Activated naive CD4-positive, alpha-beta T cell (primary cell): ENCODE measurements at places on chromosomes 11 and 22.

GRCh38 chr22:39292031-39292462, 27.4 kb downstream of the RPL3 start:
- no peak for DNase-seq

GRCh38 chr11:46369458-46370152, 11.9 kb upstream of the MDK start:
- no peak for DNase-seq

DNA sequence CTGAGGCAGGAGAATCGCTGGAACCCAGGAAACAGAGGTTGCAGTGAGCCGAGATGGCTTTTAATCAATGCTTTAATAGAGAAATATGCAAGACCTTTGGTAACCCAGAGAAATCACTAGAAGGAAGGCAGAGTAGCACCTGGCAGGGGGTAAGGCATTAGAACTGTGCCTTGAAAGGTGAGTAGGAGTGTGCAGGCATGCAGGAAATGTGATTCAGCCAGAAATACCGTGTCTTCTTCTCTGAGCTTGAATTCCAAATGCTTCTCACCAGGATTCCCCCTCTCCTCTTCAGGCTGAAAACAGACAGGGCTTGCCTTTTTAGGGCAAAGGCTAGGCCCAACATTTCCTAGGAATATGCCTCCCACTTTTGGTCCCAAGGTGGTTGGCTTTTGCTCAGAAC, 51.0 kb downstream of the OR4D9 start:
- no peak for DNase-seq

DNA sequence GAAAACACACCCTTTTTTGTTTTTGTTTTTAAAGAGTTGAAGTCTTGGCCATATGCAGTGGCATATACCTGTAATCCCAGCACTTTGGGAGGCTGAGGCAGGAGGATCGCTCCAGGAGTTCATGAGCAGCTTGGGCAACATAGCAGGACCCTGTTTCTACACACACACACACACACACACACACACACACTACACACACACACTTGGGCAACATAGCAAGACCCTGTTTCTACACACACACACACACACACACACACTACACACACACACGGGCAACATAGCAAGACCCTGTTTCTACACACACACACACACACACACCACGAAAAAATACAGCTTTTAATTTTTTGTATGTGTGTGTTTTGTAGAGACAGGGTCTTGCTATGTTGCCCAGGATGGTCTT, 54.5 kb downstream of the HIPK3 start:
- no peak for DNase-seq

DNA sequence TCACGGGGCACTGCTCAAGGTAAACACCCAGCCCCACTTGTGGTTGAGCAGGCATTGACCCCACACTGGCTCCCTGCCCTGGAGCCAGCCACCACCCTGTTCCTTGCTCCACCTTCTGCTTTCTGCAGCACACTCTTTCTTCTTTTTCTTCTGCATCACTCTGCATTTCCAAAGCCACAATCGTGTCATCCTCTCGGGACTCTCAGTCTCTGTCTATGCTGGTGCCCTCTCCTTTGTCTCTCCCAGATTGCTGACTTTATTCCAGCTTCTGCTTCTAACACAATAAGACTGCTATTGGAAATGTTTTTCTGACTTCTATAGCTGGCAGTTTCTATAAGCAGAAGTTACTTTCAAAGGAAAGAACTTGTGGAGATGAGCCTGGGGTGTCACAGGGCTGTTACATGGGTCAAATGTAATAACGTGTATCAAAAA, 14.4 kb downstream of the GRAP2 start:
- no peak for DNase-seq

- no peak for DNase-seq
Observed at GRCh38 chr22:23193196-23193827, 13.0 kb downstream of the BCR start.

- DNase-seq: no peak
Observed at GRCh38 chr22:33296941-33297340, 238.8 kb upstream of the SYN3 start.

DNA sequence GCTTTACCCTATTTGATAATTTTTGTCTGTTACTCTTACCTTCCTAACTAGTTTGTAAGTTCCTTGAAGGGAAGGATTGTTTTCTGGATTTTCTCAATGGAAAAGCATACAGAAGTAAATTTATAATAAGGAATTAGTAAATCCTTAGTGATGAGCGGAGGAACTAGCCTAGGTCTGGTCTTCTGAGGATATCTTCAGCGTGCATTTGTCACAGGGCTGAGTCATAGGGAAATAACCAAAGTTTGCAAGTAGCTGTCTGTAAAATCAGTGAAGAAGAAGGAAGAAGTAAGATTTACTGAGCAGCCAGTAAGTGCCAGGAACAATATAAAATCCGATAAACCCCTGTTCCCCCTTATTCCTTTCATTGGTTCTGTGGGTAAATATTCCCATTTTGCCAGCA, 162.7 kb upstream of the SORL1-AS1 start:
- DNase-seq: no peak

GRCh38 chr11:16880184-16880801, 133.9 kb downstream of the PLEKHA7 start:
- no peak for DNase-seq

- DNase-seq: no peak
Observed at GRCh38 chr11:11577932-11578911, 43.6 kb downstream of the GALNT18 start.

DNA sequence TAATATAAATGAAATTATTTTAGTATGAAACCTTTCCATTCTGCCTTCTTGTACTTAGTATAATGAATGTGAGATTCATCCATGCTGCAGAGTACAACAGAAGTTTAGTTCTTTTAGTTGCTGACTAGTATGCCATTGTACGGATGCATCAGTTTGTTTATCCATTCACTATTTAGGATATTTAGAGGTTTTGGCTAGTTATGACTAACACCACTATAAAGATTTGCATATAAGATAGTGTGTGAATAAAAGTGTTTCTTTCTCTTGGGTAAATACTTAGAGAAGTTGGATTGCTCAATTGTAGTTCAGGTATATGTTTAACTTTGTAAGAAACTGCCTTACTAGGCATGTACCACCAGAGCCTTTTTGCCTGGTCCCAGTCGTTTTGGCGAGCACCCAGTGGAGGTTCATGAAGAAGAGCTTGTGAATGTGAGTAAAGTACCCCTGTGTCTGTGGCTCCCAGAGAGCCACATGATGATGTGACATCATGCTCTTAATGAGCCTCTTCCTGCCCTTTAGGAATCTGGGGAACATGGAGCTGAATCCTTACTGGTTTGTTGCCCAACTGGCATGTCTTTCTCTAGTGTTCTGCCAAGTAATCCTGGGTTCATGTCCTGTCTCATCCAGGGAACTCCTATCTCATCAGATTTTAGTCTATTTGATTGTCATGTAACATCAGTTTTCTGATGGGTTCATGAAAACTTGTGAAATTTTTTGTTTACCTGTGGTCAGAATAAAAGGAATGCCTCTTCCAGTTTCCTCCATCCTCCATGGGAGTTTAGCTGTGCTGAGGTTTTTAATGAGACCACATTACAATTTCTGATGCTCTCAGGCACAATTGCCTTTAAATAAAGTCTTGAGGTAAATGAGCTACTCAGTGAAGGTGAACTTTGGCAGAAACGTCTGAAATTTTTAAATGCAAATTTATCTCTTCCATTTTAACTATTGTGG, 234.8 kb downstream of the CASP12 start:
- DNase-seq: no peak

GRCh38 chr22:40189997-40190396, 12.3 kb downstream of the TNRC6B start:
- no peak for DNase-seq

- DNase-seq: no peak
Observed at GRCh38 chr11:130979386-130979972, 63.2 kb upstream of the SNX19 start.

- no peak for DNase-seq
Observed at GRCh38 chr11:1823376-1824220, 11.2 kb upstream of the SYT8 start.

DNA sequence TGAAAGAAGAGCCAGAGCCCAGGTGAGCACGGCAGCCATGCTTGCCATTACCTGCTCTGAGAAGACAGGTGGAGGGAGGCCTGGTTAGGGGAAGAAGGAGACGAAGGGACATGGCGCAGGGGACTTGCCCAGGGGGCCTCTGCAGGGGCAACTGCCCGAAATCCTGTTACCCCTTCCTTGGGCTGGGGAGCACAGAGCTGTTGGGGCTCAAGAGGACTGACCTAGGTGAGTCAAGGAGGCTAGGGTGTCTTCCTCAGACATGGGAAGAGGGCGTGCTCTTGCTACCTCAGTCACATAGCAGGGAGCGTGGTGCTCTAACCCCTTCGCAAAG, at the start of gene APOA5:
APOA5 (minus strand) TSS at position 67 of the 331 bp plus-strand sequence; CDS start at position 48, 19 bp downstream.
- DNase-seq: no peak

- no peak for DNase-seq
Observed at GRCh38 chr11:88066090-88066489, 109.2 kb downstream of the RAB38 start.

DNA sequence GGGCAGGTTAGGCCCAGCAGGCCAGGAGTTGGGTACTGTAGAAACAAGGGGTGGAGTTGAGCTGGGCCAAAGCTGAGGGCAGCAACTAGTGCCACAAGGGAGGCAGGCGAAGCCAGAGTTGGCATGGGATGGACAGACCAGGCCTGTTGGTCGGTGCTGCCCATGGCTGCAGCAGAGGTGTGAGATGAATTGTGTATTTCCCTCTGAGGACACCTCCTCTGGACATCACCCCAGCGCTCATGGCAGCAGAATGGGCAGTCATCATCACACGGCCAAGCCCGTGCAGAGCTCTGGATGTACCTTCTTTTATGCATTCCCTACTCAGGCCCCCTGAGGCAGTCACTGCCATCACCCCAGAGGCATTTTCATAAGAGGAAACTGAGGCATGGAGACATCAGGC, 20.3 kb downstream of the TAB1 start:
- DNase-seq: no peak

DNA sequence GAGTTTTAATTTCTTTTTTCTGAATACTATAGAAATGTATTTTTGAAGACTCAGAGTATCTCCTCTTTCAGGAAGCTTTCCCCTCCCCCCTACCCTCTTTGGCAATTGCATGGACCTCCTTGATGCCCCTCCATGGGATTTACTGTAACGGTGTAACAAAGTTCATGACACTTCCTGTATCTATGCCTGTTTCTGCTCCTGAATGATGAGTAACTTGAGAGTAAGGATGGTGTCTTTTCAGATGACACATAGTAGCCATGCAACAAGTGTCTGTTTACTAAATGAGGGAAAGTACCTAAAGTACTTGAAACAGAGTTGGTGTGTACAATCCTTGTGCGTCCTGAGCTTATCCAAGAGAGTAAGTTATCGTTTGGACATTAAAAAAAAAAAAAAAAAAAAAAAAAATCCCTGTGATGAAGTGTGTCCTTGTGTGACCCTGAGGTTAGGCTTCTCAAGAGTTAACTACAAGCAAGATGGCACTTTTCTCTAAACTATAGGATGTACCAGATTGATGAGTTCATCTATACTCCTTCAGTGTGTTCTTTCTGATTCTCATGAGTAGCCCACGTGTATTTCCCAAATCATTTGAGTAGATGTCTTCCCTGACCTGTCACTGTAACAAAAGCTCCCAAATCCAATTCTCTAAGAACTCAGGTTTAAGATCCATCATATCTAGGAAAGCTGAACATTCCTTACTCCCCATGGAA, 7.4 kb downstream of the ETS1 start:
- DNase-seq: no peak

DNA sequence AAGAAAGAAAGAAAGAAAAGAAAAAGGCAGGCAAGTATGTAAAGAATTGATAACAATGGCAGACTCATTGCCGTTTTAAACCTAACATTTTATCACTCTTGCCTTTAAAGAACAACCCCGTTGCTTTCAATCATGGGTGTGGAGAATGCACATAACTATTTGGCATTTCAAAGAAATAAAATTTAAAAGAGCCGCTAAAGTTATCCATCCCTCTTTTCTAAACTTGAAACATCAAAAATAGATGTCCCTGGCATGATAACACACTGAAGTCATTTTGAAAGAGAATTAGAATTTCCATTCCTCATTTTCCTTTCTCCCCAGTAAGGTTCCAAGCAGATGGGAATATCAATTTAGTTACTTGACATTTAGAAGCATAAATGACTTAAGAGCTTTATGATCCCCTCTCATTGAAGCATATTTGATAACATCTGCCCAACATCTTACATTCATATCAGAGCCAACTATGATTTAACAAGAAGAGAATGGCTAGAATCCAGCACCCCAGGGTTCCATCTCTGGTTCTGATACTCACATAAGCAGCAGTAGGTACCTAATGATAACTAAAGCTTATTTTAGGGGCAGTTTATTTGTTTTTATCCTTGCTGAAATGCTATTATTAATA, 529.6 kb upstream of the LRRC4C start:
- no peak for DNase-seq

DNA sequence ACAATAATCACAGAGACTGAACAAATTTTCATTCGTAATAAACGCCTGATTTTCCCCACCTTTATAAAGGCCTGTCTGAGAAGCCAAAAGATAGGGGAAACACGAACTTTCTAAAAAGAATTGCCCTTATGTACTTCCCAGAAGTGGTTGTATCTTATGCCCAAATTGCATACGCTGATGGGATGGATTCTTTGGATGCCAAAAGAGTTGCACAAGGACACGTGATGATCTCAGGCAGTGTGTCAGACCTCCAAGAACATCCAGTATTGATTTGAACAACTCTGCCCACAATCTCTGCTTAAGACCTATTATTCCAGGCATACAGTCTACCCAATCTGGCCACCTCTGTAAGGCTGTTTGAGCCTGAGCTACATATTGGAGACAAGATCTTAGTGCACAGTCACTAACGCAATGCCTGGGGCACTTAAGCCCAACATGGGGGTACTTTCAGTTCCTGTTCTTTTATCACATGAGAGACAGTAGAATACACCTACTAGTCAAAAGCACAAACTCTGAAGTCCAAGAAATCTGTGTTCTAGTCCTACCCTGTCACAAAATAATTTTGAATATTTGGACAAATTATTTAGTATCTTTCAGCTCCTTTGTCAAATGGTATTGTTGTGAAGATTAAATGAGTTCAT, 38.9 kb downstream of the OR10A6 start:
- DNase-seq: no peak

DNA sequence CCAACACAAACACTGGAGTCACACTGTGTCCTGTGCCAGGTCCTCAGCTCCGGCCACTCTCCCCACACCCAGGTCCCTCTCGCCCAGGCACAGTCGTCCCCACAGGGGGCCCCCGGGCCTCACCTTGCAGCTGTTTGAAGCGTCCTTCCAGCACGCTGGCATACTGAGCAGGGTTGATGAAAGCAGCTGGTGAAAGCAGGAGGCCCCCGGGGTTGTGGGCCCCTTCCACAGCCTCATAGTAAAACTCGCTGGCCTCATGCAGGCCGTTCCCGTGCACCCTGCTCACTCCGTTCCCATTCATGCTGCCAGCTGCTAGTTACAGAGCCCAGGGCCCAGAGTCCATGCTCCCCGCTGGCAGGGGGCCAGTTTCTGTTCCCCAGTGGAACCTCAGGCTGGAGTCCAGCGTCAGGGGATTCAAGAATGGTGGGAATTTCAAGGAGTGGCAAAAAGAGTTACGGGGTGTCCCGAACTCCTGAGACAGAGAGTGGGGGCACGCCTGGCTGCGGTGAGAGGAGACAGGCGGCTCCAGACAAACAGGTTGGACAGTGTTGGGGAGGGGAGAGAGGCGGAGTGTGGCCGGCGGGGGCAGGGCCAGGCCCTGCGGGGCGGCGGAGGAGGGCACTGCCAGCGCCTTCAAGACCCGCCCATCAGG, 10.6 kb downstream of the SPTBN2 start:
- DNase-seq: no peak

GRCh38 chr11:106399076-106399511, 321.6 kb downstream of the AASDHPPT start:
- DNase-seq: no peak
